ENCODE measurements at places on chromosomes 7 and 10.

DNA sequence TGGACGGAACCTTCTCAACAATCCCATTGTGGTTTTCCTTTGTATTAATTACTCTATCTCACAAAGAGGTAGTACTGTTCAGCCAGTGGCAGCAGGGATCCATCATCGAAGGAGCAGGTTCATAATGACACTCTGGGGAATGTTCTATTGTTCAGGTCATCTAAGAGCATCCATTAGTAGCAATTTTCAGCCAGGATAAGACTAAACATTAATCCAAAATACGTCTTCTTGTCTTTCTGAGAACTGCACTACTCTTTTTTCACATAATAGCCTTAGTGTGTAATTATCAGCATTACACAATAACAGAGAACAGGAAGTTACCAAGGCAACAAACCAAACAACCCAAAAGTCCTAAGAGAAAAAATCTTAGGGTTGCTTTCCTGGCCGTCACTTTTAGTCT, 259.5 kb upstream of the VWC2 start:
- no peak for DNase-seq

- no peak for DNase-seq
Measured at GRCh38 chr10:51419196-51420093, 279.9 kb downstream of the CSTF2T start.

DNA sequence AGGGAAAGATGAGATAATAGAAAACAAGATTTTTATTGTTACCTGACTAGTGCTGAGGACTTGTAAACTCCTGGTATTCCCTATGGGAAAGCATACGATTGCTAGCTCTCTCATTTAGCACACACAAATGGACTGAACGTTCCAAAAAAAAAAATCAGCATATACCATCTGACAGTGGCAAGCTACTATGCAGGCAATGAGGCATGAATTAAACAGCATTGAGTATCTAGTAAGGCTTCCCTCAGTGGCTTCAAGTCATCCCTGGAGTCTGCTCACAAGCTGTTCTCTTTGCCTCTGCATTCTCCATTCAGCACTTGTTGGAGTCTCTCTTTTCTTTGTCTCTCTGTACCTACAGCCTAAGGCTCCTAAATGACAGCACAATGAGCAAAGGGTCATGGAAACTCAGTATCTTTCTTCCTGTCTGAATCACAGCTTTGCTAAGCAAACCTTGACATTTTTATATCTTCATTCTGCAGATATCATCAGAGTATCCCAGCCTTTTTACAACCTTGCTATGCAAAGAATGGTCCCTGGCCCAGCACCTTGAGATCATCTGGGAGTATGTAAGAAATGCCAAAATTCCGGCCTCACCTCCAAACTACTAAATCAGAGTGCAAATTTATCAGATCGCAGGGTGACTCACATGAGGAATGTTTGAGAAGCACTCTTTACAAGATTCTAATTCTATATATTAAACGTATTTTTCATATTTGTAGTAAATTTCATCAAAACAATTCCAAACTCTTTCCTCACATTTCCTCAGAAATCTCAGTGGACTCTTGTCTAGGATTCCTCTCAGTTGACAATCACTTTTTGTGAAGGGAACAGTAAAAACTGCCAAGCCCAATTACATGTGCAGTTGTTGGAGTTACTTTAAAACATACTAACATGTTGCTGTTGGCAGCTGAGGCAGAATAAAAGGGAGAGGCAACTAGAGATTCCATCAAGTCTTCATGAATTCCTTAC, 10.8 kb upstream of the LIPA start:
- no peak for DNase-seq

DNA sequence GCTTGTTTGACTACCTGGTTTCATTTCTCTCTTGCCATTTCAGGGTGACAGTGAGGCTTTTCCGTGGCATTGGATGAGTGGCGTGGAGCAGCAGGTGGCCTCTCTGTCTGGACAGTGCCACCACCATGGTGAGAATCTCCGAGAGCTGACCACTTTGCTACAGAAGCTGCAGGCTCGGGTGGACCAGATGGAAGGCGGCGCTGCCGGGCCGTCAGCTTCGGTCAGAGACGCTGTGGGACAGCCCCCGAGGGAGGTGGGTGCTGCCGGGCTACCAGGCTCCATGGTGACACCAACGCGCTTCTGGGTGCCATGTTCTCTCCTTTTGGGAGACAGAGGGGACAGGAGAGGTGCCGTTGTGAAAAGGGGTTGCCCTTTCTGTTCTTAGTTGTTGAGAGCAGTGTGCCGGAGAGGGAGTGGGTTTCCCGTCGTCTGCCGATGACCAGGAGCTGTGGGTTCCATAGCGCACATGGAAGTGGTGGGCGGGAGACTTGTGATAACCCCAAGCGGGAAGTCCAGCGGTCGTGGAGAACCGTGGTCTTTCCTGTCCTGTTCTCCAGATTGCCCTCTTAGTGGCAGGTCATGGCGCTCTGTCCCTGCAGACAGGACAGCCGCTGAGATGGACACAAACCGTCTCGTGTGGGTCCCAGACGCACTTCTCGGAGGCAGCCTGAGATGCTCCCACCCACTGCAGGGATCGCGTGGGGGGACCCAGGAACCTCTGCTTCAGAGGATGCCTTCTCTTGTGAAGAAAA, 21.3 kb downstream of the SUN1 start:
- DNase-seq: no peak

DNA sequence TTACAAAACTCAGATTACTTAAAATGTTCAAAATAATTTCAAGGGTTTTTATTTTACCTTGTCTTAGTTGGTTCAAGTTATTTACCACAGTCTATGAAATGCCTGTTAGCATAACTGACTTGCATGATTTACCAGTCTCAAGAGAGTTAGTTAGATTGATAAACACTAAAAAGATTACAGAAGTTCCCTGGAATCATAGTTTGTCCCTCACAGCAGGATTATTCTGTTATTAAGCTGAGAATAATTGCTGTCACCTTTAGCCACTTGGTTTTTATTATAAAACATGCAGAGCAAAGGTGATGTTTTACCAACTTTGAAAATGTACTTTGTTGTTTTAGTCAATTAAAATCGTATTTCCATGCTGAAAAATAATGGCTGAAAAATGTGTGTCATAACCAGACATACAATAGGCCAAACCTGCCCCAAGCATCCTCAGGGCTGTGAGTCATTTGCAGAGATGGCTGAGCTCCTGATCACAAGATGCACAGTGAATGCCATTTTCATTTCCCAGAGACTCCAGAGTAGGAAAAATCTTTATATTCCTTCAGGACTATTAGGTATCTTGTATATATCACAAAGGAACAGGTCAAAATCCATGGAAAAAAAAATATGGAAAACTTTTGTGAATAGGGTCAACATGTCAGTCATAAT, 87.8 kb upstream of the DKK1 start:
- DNase-seq: no peak

GRCh38 chr7:91973639-91974038, 33.0 kb downstream of the AKAP9 start:
- no peak for DNase-seq

DNA sequence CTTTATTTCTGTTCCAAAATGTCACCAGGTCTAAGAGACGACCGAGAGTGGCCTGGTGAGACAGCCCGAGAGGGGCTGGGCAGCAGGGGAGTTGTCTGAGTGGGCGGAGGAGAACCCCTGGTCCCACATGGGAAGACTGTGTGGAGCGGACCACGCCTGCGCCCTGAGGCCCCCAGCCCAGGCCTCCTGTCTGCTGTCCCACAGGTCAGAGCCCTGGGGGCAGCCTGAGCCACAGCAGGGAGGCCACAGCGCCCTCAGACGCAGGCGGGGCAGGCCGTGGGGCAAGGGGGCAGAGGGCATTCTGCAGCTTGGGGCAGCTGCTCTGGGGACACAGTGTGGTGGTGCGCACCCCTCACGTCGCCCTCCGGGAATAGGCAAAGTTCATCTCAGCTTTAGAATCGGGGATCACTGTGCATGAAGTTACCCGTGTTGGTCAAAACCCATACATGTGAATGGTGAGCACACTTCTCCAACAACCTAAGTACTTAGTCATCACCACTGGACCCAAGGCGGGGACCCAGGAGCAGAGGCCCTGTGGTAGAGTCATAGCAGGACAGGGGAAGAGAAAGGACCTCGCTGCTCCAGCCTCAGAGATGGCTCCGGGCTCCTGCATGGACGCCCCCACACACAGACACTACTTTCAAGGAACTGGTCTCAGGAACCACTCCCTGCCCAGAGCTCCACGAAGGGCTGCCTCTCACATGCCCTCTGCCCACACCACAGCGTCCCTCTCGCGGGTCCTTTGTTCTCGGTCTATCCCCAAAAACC, 214.7 kb downstream of the ELFN1 start:
- no peak for DNase-seq

- no peak for DNase-seq
Measured at GRCh38 chr7:55053651-55054571, 35.1 kb downstream of the EGFR start.
